DMS 273 treated with DMSO at 0.1 percent for 48 hours (cell line): ENCODE measurements at places on chromosomes 13 and 19.

DNA sequence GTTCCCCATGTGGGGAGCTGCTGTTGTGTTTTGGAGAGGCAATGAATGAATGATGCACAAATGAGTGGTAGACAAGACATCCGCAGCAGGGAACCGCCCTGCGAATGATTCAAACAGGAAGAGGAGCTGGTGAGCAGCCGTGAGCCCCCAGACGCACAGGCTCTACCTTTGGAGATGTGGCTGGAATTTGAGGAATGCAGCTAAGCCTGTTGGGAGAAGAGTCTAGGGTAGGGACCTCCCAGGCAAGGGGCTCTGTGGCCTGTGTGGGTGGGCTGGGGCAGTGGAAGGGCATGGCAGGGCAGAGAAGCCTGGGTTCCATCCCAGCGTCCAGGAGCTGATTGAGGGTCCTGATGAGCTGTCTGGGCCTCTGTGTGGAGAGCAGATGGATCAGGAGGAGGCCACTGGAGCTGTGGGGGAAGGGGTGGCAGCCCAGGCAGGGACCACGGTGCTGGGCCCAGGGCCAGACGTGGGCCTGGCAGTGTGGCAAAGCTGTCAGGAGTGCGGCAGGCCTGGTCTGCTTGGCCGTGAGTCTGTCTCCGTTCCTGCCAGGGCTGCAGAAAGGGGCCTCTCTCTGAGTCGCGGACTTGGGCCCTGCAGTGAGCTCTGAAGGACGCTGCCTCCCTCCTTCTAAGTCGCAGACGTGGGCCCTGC lies 41.8 kb upstream of the DCUN1D2 start:
- no peak for DNase-seq

DNA sequence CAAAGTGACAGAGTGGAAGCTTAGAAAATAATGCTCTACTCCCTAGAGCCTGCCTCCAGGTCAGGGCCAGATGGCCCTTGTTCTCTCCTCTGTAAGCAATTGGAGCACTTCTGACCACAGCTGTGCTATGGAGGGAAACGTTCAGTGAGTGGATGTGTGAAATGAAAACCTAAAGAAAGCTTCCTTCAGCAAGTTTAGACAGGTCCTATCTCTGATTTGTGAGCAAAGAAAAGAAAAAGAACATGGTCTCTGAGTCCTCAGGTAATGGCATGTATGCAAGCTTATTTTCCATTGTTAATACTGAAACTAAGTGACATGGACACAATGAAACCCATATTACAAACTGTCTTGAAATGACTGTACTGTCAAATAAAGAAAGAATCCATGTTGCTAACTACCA lies 1486.8 kb downstream of the EFNB2 start:
- DNase-seq: peak; percentile 50

GRCh38 chr19:4970558-4971423 lies 1.9 kb downstream of the KDM4B start:
- DNase-seq: no peak

DNA sequence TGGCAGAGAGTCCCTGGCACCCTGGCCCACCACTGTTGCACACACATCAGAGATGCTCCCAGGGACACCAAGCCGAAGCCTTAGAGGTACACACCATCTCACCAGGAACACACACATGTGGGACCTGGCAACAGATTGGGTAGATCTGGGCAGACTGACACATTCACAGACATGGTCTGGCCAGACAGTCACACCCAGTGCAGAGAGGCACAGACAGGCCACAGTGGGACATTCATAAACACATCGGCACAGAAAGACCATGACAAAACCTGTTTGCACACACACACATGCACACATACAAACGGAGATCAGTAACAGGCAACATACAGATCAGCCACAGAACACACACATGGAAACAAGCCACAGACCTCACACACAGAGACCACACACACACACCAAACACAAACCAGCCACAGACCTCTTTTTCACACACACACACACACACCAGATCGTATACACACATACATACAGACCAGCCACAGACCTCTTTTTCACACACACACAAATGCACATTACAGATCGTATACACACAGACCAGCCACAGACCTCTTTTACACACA lies 6.3 kb upstream of the JUNB start:
- no peak for DNase-seq

DNA sequence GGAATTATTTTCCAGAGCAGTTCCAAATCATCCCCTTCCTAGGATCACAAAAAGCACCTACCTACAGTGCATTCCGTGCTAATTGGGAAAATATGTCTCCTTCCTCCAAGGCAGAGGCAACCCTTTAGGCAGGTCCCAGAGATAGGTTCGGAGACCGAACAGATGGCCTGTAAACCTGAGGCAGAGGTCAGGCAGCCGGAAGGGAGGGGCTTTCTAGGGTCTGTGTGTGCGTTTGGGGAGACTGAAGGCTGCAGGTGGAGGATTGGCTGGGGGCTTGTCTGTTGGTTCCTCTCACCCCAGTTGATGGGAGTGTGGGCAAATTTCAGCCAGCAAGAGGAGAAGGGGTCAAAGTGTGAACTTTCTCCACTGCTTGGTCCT lies 7.1 kb downstream of the KCNN4 start:
- DNase-seq: no peak

GRCh38 chr13:21882766-21883165 lies 211.9 kb downstream of the FGF9 start:
- no peak for DNase-seq

DNA sequence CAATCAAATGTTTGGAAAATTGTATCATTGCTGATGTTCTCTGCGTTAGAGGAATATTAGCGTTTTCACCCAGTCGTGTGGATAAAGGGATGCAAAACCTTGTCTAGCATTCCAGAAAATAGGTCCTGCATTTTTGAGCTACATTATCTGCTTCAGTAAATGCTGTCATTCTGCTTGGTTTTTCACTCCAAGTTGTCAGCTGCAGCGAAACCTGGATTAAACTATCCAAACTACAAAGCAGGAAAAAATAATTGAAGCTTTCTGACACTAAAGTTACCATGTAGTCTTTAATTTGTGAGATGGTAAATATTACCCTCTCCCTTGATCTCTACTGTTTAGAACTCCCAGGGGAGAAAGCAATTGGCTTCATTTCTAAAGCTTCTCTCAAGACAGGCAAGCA lies 1795.5 kb upstream of the PRR20A start:
- no peak for DNase-seq

GRCh38 chr13:70893832-70894231 lies 785.6 kb upstream of the KLHL1 start:
- DNase-seq: no peak

DNA sequence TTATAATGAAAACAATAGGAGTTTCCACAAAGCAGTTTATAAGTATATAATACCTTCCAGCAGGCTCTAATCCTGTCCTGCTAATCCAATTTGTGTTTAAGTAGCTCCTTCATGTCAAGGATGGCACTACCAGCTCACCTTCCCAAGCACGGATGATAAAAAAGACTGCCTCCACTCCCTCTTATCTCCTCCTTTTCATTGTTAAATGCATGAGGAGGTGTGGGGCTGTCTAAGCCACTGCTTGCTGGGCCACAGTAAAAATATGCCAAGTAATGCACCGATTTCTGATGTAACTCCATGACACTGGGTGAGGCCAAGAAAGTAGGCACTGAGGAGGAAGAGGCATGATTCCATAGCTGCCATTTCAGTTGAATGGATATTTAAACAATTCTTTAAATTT lies 193.1 kb downstream of the ZIC5 start:
- no peak for DNase-seq

DNA sequence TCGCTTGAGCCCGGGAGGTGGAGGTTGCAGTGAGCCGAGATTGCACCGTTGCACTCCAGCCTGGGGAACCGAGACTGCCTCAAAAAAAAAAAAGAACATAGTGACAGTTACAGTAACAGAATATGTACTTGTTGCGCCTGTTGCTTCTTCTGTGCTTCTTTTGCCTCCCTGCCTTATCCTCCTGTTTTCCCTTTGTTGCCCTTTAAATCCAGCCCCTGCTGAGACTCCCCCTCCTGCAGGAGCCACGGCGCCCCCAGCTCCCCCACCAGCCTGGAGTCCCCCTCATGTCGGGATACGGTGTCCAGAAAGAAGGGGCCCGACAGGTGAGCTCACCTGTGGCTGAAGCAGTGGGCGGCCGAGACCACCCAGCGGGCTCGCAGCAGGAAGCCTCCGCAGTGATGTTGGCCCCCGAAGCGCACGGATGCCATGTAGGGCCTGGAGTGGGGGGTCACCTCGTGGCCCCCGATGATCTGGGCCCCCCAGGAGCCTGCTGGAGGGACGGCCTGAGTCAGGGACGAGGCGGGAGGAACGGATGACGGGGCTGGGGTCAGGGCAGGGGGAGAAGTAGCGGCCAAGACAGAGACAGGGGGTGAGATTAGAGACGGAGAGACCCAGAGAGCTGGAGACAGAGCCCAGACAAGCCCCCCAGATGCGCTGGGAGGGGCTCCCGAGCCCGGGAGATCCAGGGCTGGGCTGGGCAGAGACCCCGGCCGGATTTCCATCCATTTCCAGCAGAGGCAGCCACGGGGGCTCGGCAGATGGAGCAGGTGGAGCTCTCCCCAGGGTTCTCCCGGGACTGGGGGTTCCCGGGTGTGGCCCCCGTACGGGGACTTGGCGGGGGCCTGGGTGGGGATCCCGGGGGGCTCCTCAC lies 536 bp downstream of the PRSS57 start:
- DNase-seq: no peak

- no peak for DNase-seq
These were observed 74.8 kb upstream of the IPO5 start for GRCh38 chr13:97878431-97879375.

DNA sequence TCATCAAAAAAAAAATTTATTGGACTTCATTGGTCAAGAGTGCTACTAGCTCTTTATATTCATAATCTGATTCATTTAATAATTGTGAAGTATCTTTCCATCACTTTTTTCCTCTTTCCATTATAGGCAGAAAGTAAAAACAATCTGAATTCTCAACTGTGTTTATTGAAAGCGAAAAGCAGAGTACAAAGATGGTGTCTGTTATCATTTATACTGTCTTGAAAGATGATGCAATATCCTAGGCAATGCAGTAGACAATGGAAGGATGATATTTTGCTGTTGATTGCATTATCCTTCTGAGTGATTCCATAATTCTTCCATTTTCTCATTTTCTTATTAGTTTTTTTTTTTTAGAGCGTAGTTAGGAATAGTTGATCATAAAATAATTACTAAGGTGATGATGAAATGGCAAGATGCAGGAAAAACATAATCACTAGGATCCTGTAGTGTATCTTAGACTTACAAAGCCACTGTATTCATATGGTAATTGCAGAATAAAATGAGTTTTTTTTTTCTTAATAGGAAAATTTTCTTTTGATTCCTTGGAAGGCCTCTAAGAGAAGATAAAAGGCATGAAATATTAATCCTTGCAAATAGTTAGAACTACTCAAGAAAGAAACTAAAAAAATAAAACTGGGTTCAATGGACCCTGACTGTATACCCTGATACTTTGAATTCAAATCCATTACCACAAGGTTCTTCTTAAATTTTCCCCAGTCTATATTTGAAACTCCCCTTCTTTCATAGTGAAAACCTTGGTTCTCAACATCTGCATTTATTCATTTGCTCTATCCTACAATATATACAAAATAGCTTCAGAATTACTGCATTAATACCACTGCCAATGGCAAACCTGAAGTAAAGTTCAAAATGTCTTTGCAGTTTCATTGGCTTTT lies 11.6 kb downstream of the URI1 start:
- DNase-seq: no peak

DNA sequence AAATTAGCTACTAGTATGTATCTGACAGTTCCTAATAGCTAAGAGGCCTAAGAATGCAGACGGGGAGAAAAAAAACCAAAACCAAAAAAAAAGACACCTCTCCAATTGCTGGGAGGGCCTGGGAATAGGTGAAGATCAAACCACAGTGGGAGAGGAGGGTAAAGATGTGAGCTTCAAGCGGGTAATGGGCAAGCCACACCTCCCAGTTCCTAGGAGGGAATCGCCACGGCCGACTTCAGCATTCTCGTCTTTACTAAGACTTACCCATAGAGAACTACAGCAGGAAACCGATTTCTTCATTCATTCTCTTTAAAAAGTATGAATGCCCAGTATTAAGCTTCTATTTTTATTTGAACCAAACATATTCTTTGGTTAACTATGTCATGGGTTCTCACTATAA lies 5.6 kb upstream of the EEF1AKMT1 start:
- DNase-seq: no peak

GRCh38 chr19:57079656-57080055 lies 40.1 kb upstream of the USP29 start:
- DNase-seq: peak; percentile 41

- DNase-seq: no peak
These were observed 27.3 kb upstream of the SPATA13 start for GRCh38 chr13:24133021-24133795.

- no peak for DNase-seq
These were observed 2.8 kb downstream of the HIPK4 start for GRCh38 chr19:40387155-40387554.

- DNase-seq: no peak
These were observed 16.8 kb downstream of the SLAIN1 start for GRCh38 chr13:77714119-77714755.

DNA sequence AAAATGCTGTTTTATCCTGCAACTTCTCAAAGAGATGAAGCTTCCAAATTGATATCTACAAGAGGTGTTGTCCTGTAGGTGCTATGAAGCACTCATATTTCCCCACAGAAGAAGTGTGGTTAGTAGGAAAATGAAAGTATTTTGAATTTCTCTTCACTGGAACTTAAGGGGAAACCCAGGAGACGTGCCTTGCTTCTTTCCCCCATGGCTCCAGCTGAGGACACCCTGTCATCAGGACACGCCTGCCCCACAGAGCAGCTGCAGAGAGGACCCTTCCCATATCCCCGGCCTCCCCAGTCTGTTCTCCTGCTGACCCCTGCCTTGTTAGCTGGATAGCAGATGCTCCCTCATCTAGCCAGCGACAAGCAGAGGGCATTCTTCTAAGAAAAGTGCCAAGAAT lies 371.3 kb downstream of the COG6 start:
- no peak for DNase-seq

- no peak for DNase-seq
These were observed 65.5 kb upstream of the FAM216B start for GRCh38 chr13:42715909-42716308.

GRCh38 chr13:50561739-50562138 lies 281.8 kb downstream of the DLEU7 start:
- DNase-seq: no peak

DNA sequence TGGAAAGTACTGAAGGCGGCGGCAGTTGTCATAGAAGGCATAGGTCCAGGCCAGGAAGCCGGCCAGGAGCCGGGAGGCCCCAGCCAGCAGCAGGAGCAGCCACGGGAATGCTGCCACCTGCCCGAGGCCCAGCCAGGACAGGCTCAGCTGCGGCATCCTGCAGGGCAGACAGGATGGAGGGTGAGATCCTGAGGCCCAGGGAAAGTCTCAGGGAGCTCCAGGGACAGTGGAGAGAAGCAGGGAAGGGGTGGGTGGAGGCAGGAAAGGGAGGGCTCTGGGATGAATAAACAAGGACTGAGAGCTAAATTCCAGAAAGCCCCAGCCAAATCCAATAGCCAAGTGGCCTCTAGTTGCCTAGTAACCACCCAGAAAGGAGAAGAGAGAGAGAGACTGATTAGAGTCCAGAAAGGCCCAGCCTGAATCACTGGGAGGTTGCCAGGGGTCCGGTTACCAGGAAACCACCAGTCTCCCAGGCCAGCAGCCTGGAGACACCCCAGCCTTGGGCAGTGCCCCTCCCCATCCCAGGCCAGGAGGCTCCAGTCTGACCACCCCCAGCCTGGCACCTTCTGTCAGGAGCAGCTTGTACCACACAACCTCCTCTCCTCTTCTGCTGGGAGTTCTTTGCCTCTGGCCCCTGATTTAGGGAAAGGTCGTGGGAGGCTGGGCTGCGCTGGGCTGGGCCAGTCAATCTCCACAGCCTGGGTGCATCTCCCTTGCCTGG lies 7.5 kb upstream of the OR10H5 start:
- DNase-seq: peak; percentile 10

- no peak for DNase-seq
These were observed at the start of gene LAIR1 for GRCh38 chr19:54364775-54365257. TSS of gene LAIR1 (minus strand) at chr19:54364931. CDS start at chr19:54364804, 127 bp downstream.

- no peak for DNase-seq
These were observed 55.7 kb upstream of the PTPRS start for GRCh38 chr19:5396096-5396939.
